ENCODE measurements at places on chromosomes 12 and 14. TPM values are rescaled to one million over a fixed set of nuclear protein-coding genes. Genes with fewer than 3 reads are reported as not detected.

The LTBP2 gene
- polyA plus RNA-seq, result 0.30 TPM

The GPR162 gene
- not detected for polyA plus RNA-seq

The PLA2G1B gene
- polyA plus RNA-seq, result not detected

The MMP17 gene
- polyA plus RNA-seq, result not detected

The MYL2 gene
- not detected for polyA plus RNA-seq

The LRRK2 gene
- polyA plus RNA-seq, result 0.09 TPM

The PTPN6 gene
- polyA plus RNA-seq, result 513 TPM

The EID3 gene
- polyA plus RNA-seq, result 9.5 TPM

The TRIM9 gene
- polyA plus RNA-seq, result not detected

The ANKS1B gene
- not detected for polyA plus RNA-seq

The MRPS35 gene
- polyA plus RNA-seq, result 41.4 TPM

The CCDC38 gene
- polyA plus RNA-seq, result 0.07 TPM

The KRT72 gene
- polyA plus RNA-seq, result 0.93 TPM

The PTGER2 gene
- 252 TPM for polyA plus RNA-seq

The LAG3 gene
- 1.6 TPM for polyA plus RNA-seq

The RSRC2 gene
- polyA plus RNA-seq, result 50.7 TPM

The ART4 gene
- not detected for polyA plus RNA-seq

All from immature natural killer cell (primary cell).